ENCODE measurements at places on chromosomes 6 and 20. TPM values are rescaled to one million over a fixed set of nuclear protein-coding genes. Genes with fewer than 3 reads are reported as not detected.

- no peak for DNase-seq
Observed at GRCh38 chr6:36975231-36976006, 10.6 kb downstream of the MTCH1 start.

DNA sequence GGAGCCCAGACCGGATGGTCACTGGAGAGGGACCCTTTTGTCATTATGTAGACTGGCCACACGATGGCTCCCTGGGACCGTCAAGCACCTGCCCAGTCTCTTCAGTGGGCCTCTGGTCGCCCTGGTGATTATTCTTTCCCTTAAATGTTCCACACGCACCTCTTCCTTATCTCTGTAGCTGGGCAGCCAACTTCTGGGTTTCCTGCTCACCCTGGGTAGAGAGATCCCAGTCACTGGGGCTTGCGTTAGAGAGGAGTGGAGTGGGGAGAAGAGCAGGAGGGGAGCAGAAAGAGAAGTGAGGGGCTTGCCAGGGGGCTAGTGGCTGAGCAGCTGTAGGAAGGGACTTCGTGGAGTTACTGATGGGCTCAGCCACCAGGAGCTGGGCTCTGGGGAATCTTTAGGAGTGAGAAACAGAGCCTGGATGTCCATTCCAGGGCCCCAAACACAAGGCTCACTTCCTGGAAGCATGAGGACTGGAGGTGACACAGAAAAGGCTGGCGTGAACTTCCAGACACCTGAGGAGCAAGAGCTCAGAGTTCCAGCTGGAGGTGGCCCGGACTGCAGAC is 150.1 kb downstream of the DHX35 start:
- DNase-seq, result peak; percentile 71

- DNase-seq, result no peak
Observed at GRCh38 chr6:138956244-138956924, 31.7 kb downstream of the REPS1 start.

DNA sequence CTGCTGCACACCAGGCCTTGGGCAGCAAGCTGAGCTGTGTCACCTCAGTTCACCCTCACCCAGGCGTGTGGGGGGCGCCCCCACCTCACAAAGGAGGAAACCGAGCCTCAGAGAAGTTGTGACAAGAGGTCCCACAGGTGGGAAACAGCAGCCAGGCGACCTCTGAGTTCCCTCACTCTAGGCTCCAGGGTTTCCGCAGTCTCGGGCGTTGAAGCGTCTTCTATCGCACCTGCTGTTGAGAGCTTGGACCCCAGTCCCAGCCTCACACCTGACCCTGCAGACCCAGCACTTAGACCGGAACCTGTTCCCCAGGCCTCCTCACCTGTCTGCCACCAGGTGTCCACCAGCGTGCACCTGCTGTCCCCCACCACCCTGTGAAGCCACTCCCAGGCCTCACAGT is 22.3 kb upstream of the APMAP start:
- peak; percentile 24 for DNase-seq

DNA sequence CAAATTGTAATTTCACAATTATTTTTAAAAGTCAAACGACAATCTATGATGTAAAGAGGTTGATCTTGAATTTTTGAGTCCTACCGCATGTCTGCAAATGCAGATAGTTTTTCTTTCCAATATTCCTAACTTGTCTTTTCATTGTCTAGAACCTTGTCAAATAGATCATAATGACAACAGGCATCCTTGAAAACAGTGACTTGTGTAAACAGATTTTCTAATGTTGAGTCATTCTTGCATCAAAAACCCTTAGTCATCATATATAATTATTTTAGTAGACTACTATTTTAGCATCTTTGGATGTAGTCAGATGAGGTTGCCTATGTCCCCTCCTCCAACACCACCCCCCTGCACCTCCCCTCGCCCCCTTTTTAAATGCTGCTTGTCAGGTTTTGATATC is 43.8 kb downstream of the BMP6 start:
- no peak for DNase-seq

- peak; percentile 46 for DNase-seq
Observed at GRCh38 chr20:43191946-43192863, 2.5 kb upstream of the PTPRT start.

GRCh38 chr20:44518248-44518647 is 3.6 kb downstream of the SERINC3 start:
- no peak for DNase-seq

GRCh38 chr6:26205625-26206574 is 118.7 kb downstream of the HFE start:
- peak; percentile 90 for DNase-seq

GRCh38 chr6:87700397-87701343 is 1.4 kb downstream of the AKIRIN2 start:
- DNase-seq, result no peak

Gene ZSWIM1
- total RNA-seq, result 13.4 TPM

Gene RNF39
- not detected for total RNA-seq

Gene FGD2
- total RNA-seq, result 7.1 TPM

Gene LAMA2
- 20.0 TPM for total RNA-seq

Gene MAP7
- total RNA-seq, result 6.7 TPM

All from stomach (tissue), 19 donors.